Activated T-cell treated with anti-CD3 and anti-CD28 coated beads, Interleukin-2, amount 50 U/mL, for 72 hours (primary cell): ENCODE measurements at places on chromosomes 3 and 15.

- H3K4me3 ChIP-seq = no peak overlapping the region
- H3K36me3 ChIP-seq = no peaks in the 10 kb centered on the region
These were observed 164.5 kb downstream of the PTPRG start for GRCh38 chr3:61725851-61726333.

DNA sequence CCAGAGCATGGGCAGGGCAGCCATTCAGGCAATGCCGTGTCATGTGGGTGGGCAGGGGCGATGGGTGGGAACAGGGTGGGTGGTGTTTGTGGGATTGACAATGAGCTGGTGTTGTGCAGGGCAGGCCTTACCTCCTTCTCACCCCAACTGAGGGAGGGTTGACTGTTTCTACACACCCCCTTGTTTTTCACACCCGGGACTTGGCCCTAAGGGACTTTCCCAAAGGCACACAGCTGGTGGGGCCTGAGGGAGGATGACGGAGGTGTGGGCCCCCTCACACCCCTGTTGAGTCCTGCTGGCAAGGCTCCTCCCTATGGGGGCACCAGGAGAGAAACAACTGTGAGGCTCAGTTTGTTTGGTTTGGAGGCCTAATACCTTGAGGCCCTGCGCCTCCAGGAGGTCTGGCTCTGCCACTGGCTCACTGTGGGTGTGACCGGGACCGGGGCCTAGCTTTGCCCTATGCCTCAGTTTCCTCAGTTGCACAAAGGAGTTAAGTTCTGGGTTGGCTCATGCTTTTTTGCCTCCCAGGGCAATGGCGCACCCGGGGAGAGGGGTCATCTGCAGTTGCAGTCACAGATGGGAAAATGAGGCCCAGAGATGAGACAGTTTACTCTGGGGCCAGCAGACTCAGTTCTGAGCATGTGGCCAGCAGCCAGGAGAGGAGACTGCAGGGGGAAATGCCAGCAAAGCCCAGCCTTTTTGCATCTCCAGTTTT, 5.1 kb upstream of the DNAH1 start:
- peak; percentile 63 for DNase-seq
- H3K27me3 ChIP-seq = no peaks in the 10 kb centered on the region
- H3K36me3 ChIP-seq = no peaks in the 10 kb centered on the region
- peak overlapping the region; percentile 39 for H3K27ac ChIP-seq
- peaks cover 75% of the 10 kb centered on the region for H3K4me1 ChIP-seq
- H3K4me3 ChIP-seq = peak overlapping the region; percentile 23

DNA sequence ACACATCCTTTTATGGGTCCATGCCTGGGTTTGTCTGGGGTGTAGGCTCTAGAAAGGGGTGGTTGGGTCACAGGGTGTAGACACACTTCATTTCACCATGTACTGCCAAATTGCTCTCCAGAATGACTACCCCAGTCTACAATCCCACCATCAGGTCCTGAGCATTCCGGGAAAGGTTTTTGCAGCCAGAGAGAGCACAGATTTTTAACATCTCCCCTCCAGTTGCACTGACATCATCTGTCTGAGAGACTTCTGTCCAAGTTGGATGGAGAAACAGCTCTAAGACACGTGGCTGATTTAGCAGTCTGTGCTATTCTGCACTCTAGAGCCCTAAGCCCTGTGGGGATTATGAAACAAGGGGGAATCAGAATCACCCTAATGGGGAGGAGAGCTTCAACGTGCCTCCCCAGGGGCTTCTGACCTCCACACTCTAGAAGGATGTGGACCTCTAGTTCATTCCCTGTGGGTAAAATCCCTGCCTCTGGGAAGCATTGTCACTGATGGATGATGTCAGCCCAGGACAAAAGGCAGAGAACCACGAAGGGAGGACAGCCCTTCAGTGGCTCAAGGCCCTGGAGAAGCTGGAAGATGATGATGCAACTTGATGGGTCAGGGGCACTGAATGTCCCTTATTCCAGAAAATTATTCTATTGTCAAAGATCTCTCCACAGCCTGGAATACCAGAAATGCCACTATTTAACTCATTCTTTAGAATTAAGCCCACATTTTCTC, 71.5 kb downstream of the CD200R1L start:
- no peaks in the 10 kb centered on the region for H3K36me3 ChIP-seq
- peaks cover 24% of the 10 kb centered on the region for H3K4me1 ChIP-seq
- no peak overlapping the region for H3K4me3 ChIP-seq
- no peak for DNase-seq

DNA sequence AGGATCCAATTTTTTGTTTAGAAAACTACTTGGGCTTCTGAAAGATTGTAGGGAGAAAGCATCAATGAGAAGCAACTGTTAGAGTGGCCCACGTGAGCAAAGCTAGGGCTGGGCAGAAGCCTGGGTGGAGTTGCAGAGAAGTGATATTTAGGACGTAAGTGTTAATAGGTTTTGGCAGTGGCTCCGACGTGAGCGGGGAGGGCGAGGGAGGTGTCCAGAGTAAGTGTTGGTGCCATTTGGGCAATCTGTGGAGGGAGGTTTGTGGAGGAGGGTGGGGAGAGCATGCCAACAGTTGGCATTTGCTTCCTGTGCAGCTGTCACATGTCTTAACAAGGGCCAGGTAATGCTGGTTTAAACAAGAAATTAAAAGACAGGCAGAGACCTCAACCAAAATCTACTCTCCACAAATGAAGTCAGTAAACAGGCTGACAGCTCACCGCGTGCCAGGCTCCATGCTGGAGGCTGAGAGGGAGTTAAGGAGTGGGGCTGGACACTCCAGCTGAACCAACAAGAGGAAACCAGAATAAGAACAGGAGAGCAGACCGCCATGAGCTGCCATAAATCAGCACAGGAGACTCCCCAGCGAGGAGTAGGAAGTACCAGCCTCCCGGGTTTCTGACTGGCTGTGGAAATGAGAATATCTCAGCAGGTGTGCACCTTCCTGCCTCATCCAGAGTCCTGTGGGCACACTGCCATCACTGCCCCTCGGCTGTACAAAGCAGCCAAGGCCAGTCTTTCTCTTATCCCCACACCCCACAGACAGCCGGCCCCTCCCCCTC, 232.6 kb downstream of the ABHD5 start:
- no peak overlapping the region for H3K27ac ChIP-seq
- no peak overlapping the region for H3K4me3 ChIP-seq
- DNase-seq = no peak
- H3K27me3 ChIP-seq = peaks cover 43% of the 10 kb centered on the region
- no peaks in the 10 kb centered on the region for H3K36me3 ChIP-seq
- H3K4me1 ChIP-seq = no peaks in the 10 kb centered on the region

- no peak overlapping the region for H3K27ac ChIP-seq
- DNase-seq = no peak
- peaks cover 4% of the 10 kb centered on the region for H3K36me3 ChIP-seq
- H3K4me3 ChIP-seq = no peak overlapping the region
- H3K27me3 ChIP-seq = no peaks in the 10 kb centered on the region
These were observed 175.5 kb downstream of the NECTIN3 start for GRCh38 chr3:111246967-111247760.

- H3K4me1 ChIP-seq = peaks cover 2% of the 10 kb centered on the region
- H3K27ac ChIP-seq = no peak overlapping the region
- H3K36me3 ChIP-seq = no peaks in the 10 kb centered on the region
- no peak overlapping the region for H3K4me3 ChIP-seq
These were observed 84.6 kb upstream of the DCBLD2 start for GRCh38 chr3:98986073-98986472.

- H3K4me3 ChIP-seq = no peak overlapping the region
- H3K27ac ChIP-seq = no peak overlapping the region
These were observed 13.9 kb downstream of the CHST13 start for GRCh38 chr3:126537730-126538281.

- no peaks in the 10 kb centered on the region for H3K36me3 ChIP-seq
- H3K4me3 ChIP-seq = no peak overlapping the region
- H3K27me3 ChIP-seq = no peaks in the 10 kb centered on the region
- H3K27ac ChIP-seq = no peak overlapping the region
- no peak for DNase-seq
These were observed 39.6 kb downstream of the MAP3K13 start for GRCh38 chr3:185402561-185402960.

DNA sequence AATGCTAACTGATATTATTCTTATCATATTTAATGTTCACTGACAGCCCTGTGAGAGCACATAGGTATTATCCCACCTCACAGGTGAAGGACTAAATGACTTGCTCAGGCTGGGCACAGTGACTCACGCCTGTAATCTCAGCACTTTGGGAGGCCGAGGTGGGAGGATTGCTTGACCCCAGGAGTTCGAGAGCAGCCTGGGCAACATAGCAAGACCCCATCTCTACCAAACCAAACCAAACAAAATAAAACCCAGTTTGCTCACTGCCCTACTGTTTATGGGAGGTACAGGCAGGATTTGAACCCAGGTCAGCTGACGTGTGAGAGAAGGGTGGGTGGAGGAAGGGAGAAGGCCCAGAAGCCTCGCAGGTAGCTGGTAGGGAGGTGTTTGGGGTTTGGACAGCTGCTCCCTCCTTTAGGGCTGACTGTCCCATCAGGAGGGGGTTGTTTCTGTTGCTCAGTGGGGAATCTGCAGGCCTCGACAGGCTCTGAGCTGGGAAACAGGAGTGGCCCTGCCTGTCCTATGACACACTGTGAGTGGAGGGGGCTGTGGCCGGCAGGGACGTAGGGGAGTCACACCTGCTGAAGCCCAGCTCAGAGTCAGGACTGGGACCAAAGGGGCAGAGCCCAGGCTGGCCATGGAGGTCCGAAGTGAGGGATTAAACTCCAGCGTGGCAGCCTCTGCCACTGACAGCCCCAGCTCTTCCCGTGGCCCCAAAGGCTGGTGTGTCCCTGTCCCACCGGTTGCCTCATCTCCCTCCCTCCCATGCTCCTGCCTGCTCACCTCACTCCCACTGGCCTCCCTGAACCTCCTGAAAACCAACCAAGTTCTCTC, 25.3 kb downstream of the BHLHE40 start:
- no peaks in the 10 kb centered on the region for H3K36me3 ChIP-seq
- H3K4me3 ChIP-seq = no peak overlapping the region
- H3K4me1 ChIP-seq = peaks cover 84% of the 10 kb centered on the region
- H3K27ac ChIP-seq = no peak overlapping the region

DNA sequence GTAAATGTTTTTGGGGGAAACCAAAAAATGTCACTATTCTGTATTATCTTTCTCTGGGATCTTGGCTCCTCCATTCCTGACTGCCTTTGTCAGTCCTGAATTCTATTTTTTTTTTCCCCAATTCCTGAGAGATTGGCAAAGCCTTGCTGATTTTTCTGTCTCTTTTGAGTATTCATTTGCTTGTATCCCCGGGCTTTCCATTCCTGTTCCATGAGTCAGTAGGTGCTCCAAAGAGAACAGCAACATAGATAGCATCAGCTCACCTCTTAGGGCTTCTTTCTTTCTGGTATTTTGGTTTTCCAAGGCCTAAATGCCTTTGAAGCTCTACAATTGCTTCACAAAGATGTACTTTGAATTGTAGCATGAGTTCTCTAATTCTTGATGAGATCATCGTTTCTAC, 271.7 kb upstream of the LRRC3B start:
- no peak for DNase-seq
- no peak overlapping the region for H3K27ac ChIP-seq
- no peaks in the 10 kb centered on the region for H3K4me1 ChIP-seq
- H3K36me3 ChIP-seq = no peaks in the 10 kb centered on the region
- H3K4me3 ChIP-seq = no peak overlapping the region
